Fibroblast of pulmonary artery (primary cell): ENCODE measurements at places on chromosomes 6 and 20.

DNA sequence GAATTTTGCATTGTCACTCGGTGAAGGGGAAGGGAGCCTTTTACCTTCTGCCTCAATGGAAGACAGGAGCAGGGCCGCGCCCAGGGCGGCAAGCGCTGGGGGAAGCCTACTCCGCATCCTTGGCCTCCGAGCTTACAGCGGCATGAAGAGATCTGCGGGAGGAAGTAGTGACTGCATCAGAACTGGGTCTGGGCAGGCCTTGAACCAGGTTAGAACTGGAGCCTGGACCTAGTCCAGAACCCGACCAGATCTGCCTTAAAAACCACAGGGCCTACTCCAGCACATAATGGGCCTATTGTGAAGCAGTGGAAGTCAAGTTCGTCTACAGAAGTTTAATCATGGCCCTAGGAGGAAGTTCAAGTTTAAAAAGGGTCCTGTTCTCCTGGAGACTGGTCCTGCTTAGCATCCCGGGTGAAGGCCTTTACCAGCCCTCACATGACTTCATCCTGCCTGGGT lies 3.1 kb downstream of the COL12A1 start:
- peak; percentile 29 for DNase-seq

- DNase-seq = no peak
Measured at GRCh38 chr6:118100717-118101116, 193.7 kb downstream of the SLC35F1 start.

DNA sequence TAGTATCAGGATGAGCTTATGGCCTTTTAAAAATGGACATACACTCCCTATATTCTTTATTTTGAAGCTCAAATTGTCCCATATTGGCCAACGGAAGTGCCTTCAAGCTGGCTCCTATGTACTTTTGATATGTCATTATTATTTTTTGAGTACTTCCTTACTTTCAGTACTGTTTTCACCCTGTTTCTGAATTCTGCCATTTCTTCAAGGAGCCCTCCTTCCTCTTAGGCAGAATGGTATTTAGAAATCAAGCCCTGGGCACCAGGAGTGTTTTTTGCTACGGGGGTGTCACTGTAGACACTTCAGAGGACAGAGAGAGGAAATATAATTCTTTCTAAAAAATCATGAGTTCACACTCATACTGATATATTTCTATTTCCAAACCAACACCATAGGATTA lies 5.5 kb upstream of the MYLK4 start:
- DNase-seq = no peak

- no peak for DNase-seq
Measured at GRCh38 chr6:89290401-89291155, 24.5 kb downstream of the GABRR2 start.

DNA sequence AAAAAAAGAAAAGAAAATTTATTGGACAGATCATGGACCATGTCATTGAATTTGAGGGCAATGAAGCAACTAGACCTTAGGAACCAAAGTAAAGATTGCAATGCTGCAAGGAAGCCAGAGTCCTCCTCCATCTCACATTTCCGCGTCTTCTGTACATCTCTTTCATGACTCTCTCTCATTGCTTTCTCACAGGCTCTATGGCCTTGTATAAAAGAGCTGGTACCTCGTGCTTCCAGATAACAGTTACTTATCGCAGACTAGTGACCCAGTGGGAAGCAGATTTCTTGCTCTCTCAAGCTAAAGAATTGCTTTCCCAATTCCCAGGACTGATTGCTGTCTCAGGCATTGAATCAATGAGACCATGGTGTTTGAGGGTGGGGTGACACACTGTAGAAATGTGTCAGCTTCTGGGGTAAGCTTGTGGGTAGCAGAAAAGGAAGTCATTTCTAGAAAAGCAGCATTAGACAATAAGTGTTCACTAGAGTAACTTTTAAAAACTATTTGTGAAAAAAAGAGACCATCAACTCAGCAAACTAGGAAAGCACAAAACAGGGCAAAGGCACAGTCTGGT lies 635.3 kb downstream of the UTRN start:
- no peak for DNase-seq

- DNase-seq = no peak
Measured at GRCh38 chr20:4470375-4470774, 251.3 kb upstream of the PRND start.

GRCh38 chr20:24983896-24984295 lies 8.7 kb downstream of the APMAP start:
- DNase-seq = no peak

- DNase-seq = no peak
Measured at GRCh38 chr6:138685257-138685656, 88.3 kb upstream of the CCDC28A start.

GRCh38 chr6:25898289-25898977 lies 24.4 kb upstream of the SLC17A3 start:
- no peak for DNase-seq

DNA sequence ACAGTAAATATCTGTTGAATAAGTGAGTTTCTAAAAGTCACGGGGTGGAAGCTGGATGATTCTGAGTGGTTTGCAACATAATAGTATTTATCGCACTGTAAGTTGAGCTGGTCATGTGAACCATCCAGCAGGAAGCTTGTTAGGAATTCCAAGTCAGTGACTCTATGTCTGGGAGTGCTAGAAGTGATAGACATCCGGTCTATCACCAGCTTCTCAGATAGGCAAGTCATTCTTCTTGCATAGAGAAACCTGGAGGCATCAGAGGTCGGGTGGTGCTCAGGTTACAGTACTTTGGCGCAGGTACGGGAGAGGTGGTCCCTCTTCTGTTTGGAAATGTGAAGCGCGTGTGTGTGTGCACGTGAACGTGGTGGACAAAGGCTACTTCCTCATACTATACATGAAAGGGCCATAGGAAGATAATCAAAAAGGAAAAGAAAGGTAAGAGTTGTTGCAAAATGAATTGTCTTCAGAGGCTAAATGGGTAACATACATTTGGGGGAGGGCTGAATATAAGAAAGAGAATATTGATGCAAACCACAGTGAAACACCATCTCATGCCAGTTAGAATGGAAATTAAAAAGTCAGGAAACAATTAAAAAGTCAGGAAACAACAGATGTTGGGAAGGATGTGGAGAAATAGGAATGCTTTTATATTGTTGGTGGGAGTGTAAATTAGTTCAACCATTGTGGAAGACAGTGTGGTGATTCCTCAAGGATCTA lies 299.3 kb upstream of the ZFP64 start:
- peak; percentile 95 for DNase-seq

DNA sequence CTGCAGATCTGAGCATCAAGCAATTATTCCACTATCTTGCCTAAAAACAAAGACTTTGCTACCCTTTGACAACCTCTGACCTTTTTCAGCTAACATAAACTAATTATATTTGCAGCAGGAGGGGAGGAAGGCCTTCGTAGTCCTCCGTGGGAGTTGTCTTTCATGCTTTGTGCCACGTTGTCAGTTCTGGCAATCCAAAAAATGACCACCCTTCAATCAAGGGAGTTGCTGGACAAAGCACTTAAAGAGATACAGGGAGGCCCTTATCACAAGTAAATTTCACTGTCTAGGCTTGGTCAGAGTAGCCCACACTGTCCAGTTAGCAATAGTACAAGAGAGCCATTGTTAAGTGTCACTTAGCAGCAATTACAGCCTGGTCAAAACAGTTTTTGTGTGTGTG lies 578.9 kb downstream of the HAO1 start:
- no peak for DNase-seq

DNA sequence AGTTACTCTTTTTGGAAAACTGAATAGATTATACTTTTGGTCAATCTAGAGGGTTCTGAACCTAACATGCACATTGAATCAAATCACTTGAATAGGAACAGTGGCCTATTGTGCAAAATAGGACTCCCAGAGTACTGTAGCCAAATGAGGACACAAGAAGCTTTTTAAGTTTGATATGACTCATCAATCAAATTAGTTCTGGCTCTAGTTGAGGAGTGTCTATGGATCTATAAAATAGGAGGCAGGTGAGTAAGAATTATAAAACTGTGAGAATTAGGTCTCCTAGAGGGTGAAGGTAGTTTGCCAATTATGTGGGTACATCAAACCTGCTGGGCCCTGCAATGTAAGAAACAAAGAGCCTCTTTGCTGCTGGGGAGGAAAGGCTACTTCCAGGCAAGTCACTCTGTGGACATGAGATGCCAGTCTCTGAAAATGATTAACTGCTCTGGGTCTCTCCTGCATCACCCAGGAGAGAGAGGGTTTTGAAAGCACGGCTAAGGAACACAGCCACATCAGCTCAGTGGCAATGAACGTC lies 112.3 kb downstream of the RCAN2 start:
- no peak for DNase-seq

- DNase-seq = no peak
Measured at GRCh38 chr6:18410412-18410811, 23.3 kb downstream of the RNF144B start.

DNA sequence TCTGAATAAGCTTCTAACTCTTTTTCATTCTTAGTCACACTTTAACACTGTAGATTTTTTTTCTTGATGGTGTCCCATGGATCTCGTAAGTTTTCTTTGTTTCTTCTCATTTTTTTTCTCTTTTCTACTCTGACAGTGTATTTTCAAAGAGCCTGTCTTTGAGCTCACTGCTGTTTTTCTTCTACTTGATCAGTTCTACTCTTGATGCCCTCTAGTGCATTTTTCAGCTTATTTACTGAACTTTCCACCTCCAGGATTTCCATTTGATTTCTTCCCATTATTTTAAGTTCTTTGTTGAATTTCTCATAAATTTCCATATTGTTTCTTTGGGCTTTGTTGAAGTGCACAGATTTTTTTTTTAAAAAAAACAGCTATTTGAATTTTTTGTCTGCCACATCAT lies 2641.1 kb upstream of the DEFB115 start:
- no peak for DNase-seq

DNA sequence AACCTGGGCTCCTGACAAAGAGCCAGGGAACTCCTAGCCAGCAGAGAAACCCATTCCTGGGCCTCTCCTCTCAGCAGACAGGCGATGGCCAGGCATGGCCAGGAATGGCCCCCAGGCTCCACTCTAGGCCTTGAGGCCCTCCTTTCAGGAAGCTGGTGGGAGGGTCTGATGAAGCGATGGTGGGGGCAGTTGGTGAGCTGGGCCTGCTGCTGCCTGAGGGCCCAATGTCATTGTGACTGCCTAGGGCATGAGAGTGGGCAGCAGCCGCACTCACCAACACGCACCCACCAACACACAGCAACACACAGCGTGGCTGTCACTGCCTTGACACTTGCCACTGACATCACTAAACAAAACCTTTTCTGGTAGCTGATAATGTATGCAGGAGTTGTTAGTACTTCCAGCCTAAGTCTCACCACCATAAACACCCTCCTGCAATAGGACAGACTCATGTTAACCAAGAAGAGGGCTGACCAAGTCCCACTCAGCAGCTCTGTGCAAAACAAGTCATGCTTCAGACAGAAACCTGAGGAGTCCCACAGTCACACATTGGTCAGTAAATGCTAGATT lies 69.3 kb downstream of the ABHD12 start:
- no peak for DNase-seq

DNA sequence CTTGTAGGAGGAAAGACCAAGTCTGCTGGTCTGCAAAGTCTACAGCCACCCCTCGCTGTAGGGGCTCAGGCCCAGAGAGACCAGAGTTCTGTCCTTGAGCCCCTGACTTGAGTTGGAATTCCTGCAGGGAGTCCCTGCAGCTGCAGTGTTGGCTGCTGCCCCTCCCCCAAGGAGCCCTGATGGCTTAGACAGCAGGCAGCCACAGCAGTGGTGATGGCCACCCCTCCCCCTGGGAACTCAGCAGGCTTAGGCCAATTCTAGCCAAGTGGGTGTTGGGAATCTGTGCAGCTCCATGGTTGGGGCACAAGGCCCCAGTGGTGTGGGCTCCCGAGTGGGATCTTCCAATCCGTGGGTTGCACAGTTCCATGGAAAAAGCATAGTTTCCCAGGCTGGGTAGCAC lies 345.4 kb downstream of the CD109 start:
- no peak for DNase-seq

GRCh38 chr20:46998477-46999240 lies 104.0 kb downstream of the EYA2 start:
- DNase-seq = no peak

- no peak for DNase-seq
Measured at GRCh38 chr6:40331545-40331944, 255.6 kb downstream of the LRFN2 start.

- no peak for DNase-seq
Measured at GRCh38 chr20:1197801-1198200, 5.5 kb upstream of the C20orf202 start.

DNA sequence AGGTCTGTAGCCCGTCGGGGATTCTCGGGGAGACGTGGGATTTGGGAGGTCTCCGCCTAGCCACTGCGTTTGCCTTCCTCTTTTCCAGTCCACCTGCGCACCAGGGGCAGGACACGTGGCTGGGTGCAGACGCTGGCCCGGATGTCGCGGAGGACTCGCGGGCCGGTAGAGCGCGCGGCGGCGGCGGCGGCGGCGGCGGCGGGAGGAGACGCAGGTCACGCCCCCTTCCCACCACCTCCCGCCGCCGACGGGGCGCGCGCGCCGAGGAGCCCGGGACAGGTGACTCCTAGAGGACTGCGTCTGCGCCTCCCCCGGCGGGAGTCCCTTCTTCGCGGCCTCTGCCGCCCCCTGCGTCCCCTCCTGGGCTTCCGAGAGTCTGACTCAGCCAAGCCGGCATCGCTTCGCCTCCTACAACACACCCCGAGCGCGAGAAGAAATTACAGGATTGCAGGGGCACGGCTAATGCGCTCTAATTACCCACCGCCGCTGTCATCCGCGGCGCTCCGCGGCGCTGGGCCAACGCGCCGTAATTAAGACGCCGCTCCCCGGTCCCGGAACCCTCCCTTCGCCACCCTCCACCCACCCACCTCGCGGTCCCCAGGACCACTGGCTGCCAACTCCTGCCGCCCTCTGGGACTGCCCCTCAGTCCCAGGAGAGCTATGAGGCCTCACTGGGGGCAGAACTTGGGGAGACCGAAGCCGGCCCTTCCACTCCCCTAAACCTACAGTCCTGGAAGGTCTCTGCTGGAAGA lies 124.5 kb downstream of the MRPL14 start:
- DNase-seq = no peak

DNA sequence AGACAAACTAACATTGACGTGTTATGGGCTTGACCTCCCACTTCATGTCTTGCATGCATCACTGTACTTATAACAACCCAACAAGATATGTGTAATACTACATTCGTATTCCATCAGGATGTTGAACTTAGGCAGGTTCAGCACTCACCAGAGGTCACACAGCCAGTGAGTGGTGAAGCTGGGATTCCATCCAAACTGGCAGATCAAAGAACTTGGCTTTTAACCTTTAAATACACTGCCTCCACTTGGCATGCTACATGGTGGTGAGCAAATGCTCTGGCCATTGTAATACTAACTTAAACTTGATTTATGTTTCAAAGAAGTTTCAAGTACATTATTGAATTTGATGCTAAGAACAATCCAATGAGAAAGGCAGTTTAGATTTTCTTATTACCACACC lies 10.7 kb upstream of the HDDC2 start:
- DNase-seq = no peak

GRCh38 chr20:23195636-23196035 lies 109.5 kb upstream of the CD93 start:
- no peak for DNase-seq

DNA sequence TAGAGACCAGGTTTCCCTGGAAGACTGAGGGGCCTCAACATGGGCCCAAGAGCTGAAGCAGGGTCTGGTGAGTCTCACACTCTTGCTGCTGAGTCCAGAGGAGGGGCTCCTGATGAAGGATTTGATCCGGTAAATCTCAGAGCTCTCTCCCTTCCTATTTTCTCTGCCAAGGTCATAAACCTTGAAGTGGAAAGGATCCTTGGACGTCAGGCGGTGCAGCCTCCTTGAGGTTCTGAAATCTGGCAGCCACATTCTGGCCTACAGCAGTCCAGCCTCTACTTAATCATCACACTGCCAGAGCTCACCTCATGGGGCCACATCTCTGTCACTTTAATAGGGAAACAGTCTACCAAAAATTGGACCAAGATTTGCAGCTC lies 24.0 kb downstream of the ACSS1 start:
- DNase-seq = no peak
